ENCODE measurements at places on chromosomes 5 and 9.

- no peak for DNase-seq
Measured at GRCh38 chr9:98303633-98304125, 48.2 kb upstream of the TBC1D2 start.

- peak; percentile 28 for DNase-seq
Measured at GRCh38 chr5:131417240-131417869, 153.5 kb downstream of the CDC42SE2 start.

GRCh38 chr9:37769995-37770394 is 14.9 kb downstream of the EXOSC3 start:
- no peak for DNase-seq

DNA sequence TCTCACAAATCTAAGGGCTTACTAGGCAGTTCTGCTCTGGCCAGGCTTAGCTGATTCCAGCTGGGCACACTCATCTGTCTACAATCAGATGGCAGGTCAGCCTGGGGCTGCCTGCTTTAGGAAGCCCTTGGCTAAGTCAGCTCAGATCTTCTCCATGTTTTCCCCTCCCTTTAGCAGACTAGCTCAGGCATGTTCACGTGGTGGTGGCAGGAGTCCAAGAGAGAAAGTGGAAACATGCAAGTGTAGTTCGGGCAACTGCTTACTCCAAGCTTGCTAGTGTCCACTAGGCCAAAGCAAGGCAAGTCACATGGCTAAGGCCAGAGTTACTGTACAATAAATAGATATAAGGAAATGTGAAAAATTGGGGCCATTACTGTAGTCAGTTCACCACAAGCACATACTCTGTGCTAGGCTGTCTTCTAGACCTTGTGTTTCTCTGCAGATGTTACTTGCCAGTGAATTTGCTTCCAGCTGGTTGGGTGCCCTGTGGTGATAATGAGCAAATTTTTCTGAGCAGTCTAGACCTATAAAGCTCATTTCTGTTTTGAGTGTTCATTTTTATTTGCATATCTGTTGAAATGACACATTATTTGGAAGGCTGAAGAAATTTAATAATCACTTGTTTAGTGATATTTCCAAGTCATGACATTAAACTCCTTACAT is 38.3 kb downstream of the RECK start:
- DNase-seq: no peak

- DNase-seq: no peak
Measured at GRCh38 chr5:75985077-75985476, 98.1 kb upstream of the SV2C start.

DNA sequence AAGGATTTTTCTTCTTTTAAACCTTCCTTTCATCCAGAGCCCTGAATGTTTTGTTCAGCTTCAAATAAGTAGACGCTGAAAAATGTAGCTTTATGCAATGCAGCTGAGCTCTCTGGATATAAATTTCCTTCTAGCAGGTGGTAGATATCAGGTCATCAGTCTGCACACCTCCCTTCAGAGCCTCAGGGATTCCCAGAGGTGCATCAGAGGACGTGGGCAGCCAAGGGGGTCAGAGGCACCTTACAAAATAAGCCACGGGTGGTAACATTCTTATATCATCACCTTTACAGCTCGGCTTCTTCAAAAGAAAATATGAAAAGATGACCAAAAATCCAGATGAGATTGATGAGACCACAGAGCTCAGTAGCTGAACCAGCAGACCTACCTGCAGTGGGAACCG is 19.3 kb downstream of the MOCS2 start:
- no peak for DNase-seq

- no peak for DNase-seq
Measured at GRCh38 chr5:158422653-158423515, 563.9 kb upstream of the CLINT1 start.

GRCh38 chr9:126052791-126053190 is 273.8 kb upstream of the MVB12B start:
- no peak for DNase-seq

- no peak for DNase-seq
Measured at GRCh38 chr9:125894566-125894965, 147.4 kb downstream of the PBX3 start.

DNA sequence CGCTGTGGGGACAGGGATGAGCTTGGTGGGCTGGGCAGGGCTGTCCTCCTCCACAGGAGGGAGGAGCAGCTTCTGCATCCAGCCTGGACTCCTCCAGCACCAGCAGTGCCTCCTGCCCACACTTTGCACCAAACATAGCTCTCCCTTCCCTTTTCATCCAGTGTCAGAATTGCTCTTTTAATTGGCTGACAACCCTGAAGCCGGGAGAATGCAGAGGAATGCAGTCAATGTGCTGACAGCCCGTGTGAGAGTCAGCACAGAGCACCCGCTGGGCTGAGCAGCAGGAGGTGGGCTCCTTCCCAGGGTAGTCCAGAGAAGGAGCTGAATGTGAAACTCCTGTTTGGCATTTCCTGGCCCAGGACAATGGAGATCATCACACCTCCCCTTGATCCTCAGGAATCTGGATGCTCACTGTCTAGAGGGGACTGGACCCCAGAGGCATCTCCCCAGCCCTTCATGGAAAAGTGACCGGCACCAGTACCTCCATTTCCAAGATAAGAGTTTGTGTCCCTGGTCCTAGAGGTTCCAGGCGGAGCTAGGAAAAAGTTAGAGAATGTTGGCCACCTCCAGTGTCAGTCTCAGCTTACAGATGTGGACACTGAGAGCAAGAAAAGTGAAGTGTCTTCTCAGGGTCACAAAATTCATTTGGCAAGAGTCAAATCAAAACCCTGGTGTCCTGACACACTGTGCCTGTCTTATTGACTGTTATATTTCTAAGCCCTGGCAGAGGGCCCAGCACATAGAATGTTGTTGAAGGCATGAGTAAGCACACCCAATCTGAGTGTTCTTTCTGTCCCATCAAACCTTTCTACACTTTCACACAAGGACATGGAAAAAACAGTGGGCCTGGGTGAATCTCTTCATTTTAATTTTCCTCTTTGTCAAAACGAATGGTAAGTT is 202.1 kb downstream of the SNX18 start:
- no peak for DNase-seq

DNA sequence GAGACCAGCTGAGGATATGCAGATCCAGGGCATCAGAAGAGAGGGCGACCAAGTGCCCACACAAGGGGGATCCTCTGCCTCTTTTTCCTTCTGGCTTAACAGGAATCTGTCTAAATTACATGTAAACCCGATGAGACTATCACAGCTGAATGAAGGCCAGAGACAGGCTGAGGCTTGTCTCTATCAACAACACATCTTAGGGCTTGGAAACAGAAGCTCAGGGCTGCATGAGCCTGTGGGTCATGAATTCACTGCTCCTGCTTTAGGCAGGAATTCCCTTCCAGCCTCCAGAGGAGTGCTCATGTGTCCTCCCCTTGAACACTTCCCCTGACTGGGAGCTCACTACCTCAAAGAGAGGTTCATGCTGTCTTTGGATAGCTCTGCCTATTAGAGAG is 106.1 kb upstream of the PHYKPL start:
- no peak for DNase-seq

DNA sequence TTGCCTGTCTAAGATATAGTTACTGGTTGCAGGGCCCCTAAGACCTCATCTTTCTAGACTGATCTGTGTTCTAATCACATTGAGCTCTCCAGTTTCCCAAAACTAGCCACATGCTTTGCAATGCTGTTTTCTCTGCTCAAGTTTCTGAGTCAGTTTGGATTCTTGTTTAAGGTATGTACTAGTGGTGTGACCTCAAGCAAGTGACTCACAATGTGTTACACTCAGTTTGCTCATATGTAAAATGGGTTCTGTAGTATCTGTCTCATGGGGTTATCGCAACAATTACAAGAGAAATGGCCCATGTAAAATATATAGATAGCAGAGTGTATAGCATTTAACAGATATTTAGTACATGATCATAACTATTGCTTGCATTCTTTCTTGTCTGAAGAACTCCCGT is 153.1 kb upstream of the ELL2 start:
- DNase-seq: no peak

- DNase-seq: no peak
Measured at GRCh38 chr5:39092581-39093351, 18.6 kb upstream of the RICTOR start.

GRCh38 chr5:40499007-40499406 is 180.7 kb upstream of the PTGER4 start:
- no peak for DNase-seq

- no peak for DNase-seq
Measured at GRCh38 chr9:134382733-134383132, 56.5 kb downstream of the RXRA start.

- DNase-seq: no peak
Measured at GRCh38 chr9:129026442-129027223, 1.5 kb downstream of the SH3GLB2 start.

- DNase-seq: no peak
Measured at GRCh38 chr5:150065346-150065745, 21.0 kb downstream of the CSF1R start.

GRCh38 chr9:5389109-5389732 is 48.5 kb downstream of the PLGRKT start:
- DNase-seq: no peak

- DNase-seq: no peak
Measured at GRCh38 chr5:147052519-147052918, 174.0 kb upstream of the PPP2R2B start.

- DNase-seq: no peak
Measured at GRCh38 chr9:103301051-103301450, 305.9 kb downstream of the CYLC2 start.

DNA sequence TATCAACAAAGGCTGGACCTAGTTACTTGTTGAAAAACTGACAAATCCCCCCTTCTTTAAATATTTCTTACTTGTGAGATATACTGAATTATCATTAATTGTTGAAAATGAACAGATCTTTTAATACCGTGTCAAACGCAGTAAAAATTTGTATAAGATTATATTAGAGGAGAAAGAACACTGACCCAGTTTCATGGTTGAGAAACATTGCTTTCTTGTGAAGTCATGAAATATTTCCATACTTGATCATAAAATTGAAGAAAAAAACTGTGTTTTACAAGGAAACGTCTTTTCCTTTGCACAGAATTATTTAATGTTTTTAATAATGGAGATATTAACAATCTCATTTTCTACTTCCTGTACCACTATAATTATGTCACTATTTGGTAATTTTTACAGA is 45.8 kb downstream of the MOCS2 start:
- no peak for DNase-seq

- DNase-seq: peak; percentile 10
Measured at GRCh38 chr9:12716823-12717600, 23.8 kb downstream of the TYRP1 start.

GRCh38 chr9:11893331-11893730 is 799.9 kb upstream of the TYRP1 start:
- DNase-seq: no peak

- no peak for DNase-seq
Measured at GRCh38 chr5:158860706-158861105, 239.0 kb downstream of the EBF1 start.

DNA sequence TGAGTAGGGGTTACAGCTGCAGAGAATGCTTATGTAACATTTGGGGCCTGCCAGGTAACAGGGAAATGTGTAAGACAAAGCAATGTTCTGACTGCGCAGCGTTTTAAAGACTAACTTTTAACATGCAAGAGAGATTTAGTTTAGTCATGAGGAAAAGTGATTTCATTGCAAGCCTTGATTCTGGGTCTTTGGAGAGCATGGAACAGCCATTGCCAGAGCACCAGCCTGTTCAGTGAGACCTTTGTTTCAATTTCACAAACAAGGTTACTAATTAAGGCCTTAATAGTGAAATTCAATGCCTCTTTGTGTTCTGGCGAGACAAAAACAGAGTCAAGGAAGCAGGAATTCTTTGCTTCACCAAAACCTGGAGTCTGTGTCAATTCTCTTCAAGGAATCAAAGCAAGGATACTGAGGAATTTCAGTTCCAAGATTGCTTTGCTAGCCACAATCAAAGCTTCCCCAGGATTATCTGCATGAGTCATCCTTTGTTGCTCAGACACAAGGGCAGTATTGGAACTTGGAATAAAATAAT is 14.4 kb downstream of the CKMT2 start:
- DNase-seq: no peak

DNA sequence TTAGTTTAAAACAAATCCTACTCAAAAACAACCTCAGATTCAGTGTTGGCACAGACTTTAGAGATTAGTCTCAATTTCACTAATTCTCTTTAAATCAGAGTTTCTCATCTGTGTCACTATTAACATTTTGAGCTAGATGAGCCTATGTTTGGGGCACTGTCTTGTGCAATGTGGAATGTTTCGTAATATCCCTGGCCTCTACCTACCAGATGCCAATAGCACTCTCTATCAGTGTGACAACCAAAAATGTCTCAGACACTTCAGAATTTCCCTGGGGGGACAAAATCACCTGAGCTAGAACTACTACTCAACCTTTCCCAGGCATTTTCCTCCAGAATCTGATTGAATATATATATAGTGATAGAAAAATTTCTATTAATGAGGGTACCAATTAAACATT is 465.2 kb upstream of the RGMB start:
- DNase-seq: no peak

- DNase-seq: no peak
Measured at GRCh38 chr5:133353741-133354140, 258.6 kb downstream of the FSTL4 start.

All from NCI-H526 treated with DMSO at 0.1 percent for 48 hours (cell line).